ENCODE measurements at places on chromosomes 2 and 18.

DNA sequence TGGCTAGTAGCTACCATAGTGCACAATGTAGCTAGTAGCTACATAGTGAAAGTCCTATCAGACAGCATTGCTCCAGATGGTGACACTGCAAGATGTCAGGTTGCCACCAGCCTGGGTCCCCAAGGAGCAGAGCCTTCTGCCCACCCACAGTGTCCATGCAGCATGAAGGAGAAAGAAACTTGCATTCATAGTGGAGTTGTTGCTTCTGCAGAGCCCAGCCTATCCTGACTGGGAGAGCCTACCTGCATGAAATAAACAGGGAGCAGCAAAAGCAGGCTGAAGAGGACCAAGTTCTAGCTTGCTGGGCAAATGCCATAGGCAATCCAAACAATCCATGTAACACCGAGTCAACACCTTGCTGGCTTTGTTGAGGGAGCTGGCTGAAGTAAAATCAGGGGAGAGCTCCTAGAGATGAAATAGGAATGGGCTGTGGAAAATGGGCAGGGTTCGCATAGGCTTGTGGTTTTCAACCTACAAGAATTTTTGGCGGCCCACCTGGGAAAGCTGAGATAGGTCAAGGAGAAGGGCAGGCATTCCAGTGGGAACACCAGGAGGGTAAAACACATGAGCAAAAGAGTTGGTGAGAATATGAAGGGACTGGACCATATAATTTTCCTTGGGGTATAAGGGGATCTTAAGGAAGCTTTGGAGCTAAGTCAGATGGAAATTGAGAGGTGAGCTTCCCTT is 195.8 kb downstream of the CYP26B1 start:
- no peak for DNase-seq

- DNase-seq = no peak
Observed at GRCh38 chr18:50161597-50162205, 33.2 kb downstream of the MYO5B start.

- no peak for DNase-seq
Observed at GRCh38 chr2:201151127-201151981, 31.6 kb upstream of the CASP10 start.

- DNase-seq = no peak
Observed at GRCh38 chr2:56801770-56802169, 618.0 kb downstream of the CCDC85A start.

DNA sequence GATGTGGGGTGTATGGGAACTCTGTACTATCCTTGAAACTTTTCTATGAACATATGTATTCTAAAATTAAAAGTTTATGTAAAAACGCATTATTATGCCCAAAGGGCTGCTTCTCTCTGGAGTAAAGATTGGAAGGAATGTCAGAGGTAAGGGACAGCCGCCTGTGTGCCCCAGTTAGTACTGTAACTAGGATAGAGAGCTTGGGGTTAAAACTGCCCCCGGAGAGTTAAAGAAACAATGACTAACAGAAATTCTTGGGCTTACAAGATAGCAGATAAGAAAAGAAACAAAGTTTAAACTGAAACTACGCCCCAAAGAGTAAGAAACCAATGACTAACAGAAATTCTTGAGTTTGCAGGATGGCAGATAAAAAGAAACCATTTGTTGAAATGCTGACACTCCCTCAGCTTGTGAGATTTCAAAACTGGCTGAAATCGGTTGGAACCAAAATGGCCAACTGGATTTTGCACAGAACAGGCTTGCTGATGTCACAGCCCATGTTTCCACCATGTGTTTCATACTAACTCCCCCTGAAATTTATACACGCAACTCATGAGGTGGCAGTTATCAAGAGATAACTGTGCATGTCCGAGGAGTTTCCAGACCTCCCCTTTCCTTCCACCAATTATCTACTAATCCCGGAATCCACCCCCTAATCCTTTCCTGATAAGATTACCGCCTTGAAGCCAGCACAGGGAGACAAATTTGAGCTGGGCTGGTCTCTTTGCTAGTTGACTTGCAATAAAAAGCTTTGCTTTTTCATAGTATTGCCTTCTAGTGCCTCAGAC is 8.7 kb upstream of the TXNDC2 start:
- DNase-seq = no peak

DNA sequence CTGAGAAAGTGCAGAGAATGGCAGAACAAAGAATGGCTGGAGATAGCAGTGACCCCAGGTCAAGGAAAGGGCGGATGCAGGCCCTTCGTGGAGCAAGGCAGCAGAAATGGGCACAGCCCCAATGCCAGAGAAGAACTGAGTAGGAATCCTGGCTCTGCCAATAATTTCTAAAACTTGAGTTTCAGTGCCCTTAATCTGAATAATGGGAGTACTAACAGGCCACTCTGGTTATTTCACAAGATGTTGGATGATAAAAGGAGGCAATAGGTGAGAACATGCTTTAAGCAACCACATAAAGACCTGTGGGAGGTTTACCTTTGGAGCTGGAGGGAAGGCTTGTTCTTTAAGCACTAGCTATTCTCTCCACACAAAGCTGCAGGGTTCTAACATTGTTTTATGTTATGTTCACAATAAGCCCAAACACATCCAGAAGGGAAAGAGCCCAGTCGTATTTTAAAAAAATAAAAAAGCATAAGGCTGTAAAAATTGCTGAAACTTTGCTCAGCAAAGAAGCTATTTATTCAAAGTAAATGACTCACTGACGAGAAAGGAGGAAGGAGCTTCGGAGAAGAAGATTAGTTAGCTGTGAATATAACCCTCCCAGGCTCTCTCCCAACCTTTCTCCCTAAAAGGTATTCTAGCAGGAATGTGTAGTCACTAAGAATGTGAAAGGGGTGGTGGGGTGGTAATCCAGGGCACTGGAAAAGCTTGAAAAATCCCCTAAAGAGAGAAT is 470.2 kb downstream of the TXNL1 start:
- no peak for DNase-seq

GRCh38 chr2:7280790-7281189 is 363.6 kb downstream of the RNF144A start:
- no peak for DNase-seq

GRCh38 chr2:27092696-27093429 is 6.3 kb downstream of the KHK start:
- DNase-seq = no peak

DNA sequence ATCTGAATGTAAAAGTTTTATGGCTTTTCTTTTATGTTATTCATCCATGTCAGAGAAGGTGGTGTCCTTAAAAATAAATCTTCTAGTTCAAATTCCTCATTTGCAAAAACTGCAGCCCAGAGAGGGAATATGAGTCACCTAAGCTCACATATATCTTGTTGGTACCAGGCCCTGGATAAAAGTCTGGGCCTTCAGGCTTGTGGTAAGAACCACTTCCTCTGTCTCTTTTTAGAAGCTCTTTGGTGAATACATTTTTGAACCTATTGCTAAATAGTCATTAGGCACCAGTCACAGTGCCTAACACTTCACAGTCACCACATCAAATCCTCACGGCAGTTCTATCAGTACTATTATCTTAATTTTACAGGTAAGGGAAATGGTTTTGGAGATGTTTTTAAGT is 199.2 kb downstream of the KCNS3 start:
- DNase-seq = no peak

DNA sequence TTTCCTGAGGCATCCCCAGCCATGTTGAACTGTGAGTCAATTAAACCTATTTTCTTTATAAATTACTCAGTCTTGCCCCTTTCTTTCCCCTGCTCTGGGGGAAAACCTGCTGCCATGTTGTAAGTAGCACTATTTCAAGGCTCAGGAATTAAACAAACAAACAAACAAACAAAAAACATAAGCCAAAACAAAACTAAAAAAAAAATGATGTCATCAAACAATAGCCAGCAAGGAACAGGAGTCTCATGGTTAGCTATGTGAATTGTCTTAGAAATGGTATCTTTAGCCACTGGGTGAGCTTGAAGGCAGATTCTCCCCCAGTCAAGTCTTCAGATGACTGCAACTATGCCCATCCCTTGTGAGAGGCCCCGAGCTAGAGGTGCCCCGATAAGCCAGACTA is 823.4 kb upstream of the ZEB2 start:
- no peak for DNase-seq

DNA sequence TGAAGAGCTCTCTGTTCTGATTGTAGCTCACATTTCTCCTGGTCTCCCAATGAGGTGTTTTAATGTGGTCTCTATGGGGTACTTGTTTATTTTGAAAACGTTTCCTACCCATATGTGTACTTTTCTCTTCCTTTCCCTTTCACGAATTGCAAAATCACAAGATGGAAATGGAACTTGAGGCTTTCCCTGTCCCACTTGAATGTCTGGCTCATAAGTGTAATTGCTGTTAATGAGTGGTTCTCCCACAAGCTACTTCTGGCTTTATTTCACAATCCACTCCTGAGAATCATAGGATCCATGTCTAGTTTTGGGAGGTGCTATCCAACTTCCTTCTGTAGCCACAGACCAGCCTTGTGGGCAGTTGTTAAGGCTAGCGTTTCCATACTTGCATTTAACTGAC is 81.1 kb upstream of the CAVIN2 start:
- no peak for DNase-seq
